ENCODE measurements at places on chromosomes 2 and 18.
A peak's percentile ranks its signal among the peaks of the same experiment; 100 is the strongest.

DNA sequence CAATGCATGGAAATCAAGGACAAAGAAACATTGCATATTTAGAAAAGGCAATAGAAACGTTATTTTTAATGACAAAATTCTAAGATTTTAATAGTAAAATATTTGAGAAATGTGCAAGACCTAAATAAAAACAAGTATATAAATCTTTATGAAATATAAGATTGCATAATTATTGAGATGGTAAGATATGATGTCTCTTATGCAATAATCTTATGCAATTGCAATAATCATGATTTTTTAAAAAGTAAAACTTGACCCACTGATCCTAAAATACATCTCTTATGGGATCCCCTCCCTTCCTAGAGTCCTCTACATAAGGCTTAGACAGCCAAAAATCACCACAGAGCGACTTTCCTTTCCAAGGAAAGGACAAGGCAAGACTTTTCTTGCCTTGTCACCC, 249.0 kb downstream of the DOK6 start:
- no peak for DNase-seq

- DNase-seq = no peak
These were observed 60.7 kb upstream of the ZNF532 start for GRCh38 chr18:58803978-58804377.

DNA sequence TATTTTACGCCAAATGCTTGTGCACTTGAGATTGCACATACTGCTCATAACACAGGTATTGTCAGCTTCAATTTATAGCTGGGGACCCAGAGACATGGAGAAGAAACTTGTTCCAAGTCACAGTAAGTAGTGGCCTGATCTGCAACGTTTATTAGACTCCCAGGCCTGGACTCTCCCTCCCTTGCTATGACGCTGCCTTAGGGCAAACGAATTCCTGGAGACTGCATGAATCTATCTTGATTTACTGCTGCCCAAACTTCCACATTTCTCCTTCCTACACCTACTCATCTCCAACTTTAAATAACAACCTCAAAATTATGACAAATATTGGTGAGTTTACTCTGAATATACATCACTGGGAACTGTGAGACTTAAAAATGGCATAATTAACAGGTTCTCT, 145.1 kb upstream of the CCDC195 start:
- no peak for DNase-seq

- no peak for DNase-seq
These were observed 41.8 kb upstream of the PSME4 start for GRCh38 chr2:54012538-54013141.

DNA sequence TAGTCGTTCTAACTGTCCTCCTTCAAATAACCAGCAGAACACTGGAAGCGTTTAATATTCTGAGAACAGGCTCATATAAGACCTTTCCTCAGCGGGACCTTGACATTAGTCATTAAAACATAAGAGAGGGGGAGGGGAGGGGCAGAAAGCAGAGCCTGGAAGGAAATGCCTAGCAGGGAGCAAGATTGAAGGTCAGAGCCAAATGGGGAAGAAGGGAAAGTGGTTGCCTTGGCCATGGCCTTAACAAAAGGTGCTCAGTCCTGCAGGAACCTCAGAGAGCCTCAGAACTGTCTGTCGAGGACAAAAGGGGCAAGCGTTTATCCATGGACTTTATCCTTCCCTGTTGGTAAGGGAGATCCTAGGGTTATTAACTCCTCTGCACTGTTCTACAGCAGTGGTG, 856 bp upstream of the PLA2R1 start:
- no peak for DNase-seq

DNA sequence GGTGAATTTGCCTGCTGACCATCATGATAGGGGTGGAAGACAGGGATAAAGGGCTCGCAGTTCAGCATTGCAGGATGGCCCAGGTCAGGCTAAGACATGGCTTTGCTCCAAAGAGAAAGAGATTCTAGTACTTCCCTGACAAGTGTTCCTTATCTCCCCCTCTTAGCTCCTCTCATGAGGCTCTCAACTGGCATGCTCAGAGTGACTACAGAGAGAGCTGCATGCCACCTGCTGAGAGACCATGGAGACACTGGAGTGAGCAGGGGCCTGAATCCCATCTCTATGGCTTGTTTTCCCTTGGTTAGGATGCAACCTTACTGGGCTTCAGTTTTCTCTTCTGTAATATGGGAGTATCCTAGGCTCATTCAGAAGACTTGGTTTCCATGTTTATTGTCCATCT, 94.3 kb downstream of the ARHGAP15 start:
- no peak for DNase-seq

DNA sequence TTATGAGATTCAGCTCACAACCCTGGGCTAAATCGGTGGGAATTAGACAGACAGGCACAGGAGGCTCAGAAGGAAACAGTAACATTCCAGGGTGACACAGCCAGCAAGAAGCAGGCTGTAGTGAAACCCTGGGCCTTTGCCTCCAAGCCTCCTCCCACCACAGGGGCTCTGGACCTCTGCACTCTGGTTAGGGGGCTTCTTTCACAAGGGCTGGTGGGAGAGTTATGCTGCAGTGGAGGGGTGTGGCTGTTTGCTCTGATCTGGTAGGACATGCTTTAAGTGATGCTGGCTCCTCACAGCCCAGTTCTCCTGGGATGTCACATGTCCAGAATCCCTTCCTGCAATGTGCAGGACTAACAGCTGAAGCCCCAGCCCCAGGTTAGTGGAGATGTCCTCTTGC, 109.9 kb downstream of the TGFA start:
- no peak for DNase-seq

GRCh38 chr2:26561376-26561775, 79.8 kb downstream of the CIB4 start:
- peak; percentile 34 for DNase-seq

- no peak for DNase-seq
These were observed 184.1 kb downstream of the C1D start for GRCh38 chr2:67878743-67879142.

GRCh38 chr2:235577404-235578330, 83.8 kb downstream of the AGAP1 start:
- no peak for DNase-seq

DNA sequence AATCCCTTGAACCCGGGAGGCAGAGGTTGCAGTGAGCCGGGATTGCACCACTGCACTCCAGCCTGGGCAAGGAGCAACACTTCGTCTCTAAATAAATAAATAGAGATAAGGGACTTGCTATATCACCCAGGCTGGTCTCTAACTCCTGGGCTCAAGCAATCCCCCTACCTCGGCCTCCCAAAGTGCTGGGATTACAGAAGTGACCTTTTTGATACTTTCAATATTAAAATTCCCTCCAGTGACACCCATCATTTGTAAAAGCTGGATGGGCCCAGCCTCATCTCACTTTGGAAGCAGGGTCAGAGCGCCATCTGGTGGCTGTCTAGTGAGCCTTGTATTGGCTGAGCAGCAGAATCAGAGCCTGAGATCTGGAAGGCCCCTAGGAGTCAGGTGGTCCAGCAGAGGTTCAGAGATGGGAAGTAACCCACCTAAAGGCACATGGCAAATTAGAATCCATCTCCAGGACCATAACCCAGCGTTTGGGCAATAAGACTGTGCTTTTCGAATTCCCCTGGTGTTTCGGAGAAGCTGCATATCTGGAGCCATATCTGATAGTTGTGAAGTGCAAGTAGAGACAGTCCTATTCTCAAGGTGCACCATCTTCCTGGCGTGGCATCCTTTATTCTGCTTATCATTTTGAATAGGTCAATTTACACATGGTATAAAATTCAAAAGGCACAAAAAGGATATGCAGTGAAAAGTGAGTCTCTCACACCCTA, 18.3 kb upstream of the SLC35F6 start:
- DNase-seq = peak; percentile 90

DNA sequence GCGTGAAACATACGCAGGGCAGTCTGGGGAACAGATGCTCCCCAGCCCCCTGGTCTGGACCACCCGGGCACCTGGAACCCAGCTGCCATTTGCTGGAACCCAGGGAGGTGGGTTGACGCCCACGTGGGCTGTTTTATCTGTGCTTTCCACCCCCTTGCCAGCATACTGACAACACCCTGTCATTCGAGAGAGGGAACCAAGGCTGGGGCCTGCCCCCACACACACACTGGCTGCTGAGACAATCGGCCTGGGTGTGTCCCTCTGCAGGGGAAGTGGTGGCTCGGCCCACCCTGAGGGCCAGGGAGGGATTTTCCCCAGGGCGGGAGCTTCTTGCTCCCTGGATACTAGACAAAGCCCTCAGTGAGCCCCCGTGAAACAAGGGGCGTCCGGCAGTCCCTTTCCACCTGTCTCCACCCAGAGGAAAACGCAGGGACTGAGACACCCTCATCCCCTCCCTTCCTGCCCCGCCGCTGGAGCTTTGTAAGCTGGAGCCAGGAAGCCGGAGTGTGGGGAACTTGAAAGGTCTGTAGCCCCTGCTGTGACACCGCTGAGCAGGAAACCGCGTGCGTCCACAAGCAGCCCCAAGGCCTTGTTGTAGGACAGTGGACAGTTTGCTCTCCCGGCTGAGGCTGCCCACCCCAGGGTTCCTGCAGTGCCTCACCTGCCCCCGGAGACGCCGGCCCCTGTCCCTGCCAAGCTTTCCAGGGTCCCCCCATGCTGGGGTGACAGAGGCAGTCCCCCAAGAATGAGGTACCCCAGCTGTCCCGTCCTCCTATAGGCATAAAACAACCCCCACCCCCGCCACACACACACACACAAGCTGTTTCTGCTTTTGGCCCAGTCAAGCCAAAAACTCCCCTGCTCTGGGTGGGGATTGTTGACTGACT, 14.1 kb upstream of the KLF11 start:
- peak; percentile 94 for DNase-seq

DNA sequence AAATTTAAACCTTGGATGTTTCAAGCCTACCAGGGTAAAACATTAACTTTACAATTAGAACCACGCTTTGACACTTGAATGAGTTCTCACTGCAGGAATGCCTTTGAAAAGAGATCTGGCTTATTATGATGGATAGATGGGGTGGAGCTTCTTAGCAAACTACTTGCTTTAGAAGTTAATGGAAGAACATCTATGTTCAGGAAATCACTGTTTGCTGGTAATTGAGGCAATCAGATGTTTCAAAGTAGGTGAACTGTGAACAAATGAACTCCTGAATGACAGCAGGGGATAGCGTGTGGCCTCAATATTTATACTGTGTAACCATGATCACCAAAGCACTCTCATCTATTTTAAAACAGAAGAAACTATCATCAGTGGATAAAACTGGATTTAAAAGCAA, 383.6 kb downstream of the PIK3C3 start:
- DNase-seq = no peak
